H9 (cell line): ENCODE measurements at places on chromosomes 6 and 20. TPM values are rescaled to one million over a fixed set of nuclear protein-coding genes. Genes with fewer than 3 reads are reported as not detected.

The HCRTR2 gene
- not detected in 2 replicates for total RNA-seq

The FOXQ1 gene
- total RNA-seq = 0.15 TPM in 1 of 2 replicates, not detected in the other

DNA sequence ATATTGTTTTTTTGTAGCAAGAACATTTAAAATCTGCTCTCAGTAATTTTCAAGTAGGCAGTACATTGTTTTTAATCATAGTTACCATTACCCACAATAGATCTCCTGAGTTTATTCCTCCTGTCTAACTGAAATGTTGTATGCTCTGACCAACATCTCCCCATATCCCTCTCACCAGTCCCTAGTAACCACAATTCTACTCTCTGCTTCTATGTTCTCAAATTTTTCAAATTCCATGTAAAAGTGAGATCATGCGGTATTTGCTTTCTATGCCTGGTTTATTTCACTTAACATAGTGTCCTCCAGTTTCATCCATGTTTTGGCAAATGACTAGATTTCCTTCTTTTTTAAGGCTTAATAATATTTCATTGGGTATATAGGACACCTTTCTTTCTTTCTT, 300.5 kb downstream of the KCNQ5 start:
- DNase-seq = no peak
- no peak overlapping the region for H3K27ac ChIP-seq
- H3K36me3 ChIP-seq = no peaks in the 10 kb centered on the region
- H3K27me3 ChIP-seq = no peaks in the 10 kb centered on the region

DNA sequence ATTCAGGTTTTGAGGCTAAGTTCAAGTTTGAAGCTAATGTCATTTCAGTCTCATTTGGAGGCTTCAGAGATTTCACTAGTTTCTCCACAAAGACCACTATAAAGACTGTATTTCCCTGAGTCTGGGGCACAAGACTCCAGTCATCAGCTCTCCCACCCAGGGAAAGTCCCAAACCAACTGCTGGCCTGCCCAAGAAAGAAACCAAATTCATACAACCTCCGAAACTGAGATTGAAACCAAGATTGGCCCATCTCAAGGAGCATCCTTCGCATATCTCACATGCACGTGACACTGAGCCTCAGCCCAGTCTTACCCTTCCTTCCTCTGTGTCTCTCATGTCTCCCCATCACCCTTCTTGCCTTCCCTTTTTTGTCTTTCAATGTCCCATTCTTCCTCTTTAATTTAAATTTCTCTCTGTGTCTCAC, 3.5 kb upstream of the LTA start:
- no peaks in the 10 kb centered on the region for H3K4me1 ChIP-seq
- no peak for DNase-seq
- H3K4me3 ChIP-seq = no peak overlapping the region
